ENCODE measurements at places on chromosomes 1 and 21.

- DNase-seq, result peak; percentile 71
Measured at GRCh38 chr1:31297277-31298247, 730 bp downstream of the ZCCHC17 start.

DNA sequence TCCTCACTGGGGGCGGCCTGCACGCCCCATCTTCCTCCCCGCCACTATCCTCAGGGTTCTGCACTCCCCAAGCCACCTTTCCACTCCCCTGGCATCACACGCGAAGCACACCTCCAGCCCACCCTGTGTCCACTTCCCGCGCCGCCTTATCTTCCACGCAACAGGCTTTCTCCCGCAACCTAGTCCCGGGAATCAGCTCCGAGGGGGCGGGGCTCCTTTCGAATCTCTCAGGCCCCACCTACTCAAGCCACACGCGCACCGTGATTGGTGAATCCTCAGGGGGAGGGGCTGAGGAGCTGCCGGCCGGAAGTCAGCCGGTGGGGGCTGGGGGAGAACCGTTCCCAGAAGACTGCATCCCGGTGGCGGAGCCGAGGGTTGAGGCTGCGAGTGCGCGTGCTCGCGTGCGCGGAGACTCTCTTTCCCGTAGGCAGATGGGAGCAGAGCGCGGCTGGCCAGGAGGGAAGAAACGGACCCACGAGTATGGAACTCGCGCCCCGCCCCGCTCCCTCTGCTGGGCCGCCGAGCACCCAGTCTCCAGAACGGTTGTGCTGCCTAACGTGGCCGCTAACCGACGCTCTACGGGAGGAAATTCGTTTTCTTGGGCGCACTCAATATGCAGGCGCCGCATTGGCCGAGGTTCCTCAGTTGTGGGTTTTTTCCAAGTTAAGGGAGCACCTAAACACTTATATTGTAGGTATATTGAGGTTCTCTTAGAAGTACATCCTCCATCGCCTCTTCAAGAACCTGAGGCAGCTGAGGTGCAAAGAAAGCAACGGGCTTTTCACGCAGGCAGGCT, at the start of gene PSRC1:
PSRC1 (minus strand) TSS at position 194 of the 796 bp plus-strand sequence.
- DNase-seq, result peak; percentile 95

GRCh38 chr1:92184632-92185031, 33.1 kb upstream of the C1orf146 start:
- no peak for DNase-seq

DNA sequence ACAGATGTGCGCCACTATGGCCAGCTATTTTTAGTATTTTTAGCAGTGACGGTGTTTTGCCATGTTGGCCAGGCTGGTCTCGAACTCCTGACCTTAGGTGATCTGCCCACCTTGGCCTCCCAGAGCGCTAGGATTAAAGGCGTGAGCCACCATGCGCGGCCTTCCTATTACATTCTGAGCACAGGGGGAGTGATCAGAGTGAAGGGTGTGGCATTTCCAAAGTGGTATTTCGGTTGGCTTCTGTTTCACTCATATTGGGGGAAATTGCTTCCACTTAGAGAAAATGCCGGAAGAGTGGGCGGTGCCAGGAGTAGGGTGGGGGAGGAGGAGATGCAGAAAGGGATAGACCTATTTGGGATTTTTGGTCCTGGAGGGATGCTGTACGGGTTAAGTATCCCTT, 4.3 kb downstream of the PIK3CD start:
- DNase-seq, result no peak

- no peak for DNase-seq
Measured at GRCh38 chr1:87052400-87052799, 138.0 kb downstream of the HS2ST1 start.

- no peak for DNase-seq
Measured at GRCh38 chr21:25467896-25468295, 139.4 kb downstream of the MRPL39 start.

- no peak for DNase-seq
Measured at GRCh38 chr1:226826479-226827261, 43.7 kb upstream of the PSEN2 start.

- DNase-seq, result peak; percentile 11
Measured at GRCh38 chr1:93437976-93438605, 9.8 kb upstream of the FNBP1L start.

GRCh38 chr1:81307786-81308185, 492.9 kb upstream of the ADGRL2 start:
- DNase-seq, result no peak

GRCh38 chr1:172219966-172220365, 200.5 kb upstream of the C1orf105 start:
- DNase-seq, result no peak

DNA sequence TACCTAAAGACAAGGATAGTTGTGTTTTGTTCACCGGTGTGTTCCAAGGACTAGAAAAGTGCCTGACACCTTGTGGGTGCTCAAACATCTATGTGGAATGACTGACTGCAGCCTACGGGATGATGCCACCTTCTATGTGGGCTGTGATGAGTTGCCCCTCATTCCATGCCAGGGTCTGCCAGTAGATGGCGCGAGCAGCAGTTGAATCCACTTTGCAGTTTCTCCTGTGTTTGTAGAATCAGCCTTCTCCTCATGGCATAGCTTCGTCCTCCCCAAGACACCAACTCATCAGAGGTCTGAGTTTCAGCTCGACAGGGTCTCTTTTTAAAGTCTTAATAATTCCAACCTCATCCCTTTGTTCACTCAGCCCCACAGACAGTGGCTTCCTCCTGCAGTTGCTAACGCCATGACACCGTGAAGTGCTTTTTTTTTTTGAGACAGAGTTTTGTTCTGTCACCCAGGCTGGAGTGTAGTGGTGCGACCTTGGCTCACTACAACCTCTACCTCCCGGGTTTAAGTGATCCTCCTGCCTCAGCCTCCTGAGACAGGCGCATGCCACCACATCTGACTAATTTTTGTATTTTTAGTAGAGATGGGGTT, 133.7 kb downstream of the CAPN8 start:
- peak; percentile 13 for DNase-seq

DNA sequence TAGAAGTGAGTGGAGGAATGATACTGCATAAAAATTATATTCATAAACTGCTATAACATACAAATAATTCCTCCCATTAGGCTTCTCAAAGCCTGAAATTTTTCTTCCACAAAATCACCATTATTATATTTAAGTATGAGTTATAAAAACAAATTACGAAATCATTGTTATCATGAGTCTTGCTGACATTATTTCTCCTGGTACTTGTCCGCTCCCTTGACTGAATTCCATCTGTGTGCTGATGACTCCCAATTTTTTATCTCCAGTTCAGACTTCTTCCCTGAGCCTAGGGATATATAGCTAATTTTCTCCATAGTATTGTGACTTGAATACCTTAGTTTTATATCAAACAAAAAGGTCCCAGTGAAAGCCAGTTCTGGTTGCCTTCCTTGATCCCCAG, 268.2 kb downstream of the HMCN1 start:
- no peak for DNase-seq

GRCh38 chr21:32732544-32732943, 4.7 kb upstream of the SYNJ1 start:
- no peak for DNase-seq

GRCh38 chr1:40053138-40053887, 12.8 kb downstream of the CAP1 start:
- DNase-seq, result no peak

DNA sequence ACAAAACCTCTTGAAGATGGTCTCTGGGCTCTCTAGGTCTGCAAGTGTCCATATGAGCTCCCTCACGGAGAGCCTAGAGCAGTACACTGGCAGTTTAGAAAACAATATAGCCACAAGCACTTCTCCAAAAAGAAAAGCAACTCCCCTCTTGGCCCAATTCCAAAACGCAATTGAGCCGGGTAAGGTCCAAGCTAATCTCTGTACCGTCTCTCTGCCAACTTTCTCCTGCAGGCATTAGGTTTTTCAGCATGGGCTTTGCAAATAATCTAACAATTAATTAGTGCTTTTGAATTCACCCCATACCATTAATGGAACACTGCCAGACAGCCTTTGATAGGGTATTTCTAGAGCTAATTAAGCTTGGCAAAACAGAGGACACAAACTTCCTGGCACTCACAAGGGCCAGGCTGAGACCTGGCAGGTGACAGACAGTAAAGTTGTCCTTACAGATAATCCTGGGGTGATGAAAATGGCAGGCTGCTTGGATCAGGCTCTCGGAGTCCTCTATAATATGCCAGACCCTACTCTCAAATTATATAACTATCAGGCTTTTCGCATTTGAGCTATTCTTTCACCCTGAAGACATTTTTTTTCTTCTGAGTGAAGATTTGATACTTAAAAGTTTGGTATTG, 39.8 kb downstream of the TGFBR3 start:
- DNase-seq, result no peak

- no peak for DNase-seq
Measured at GRCh38 chr1:25688390-25689119, 72.0 kb downstream of the MAN1C1 start.

Data from NCI-H526 treated with DMSO at 0.1 percent for 48 hours (cell line).